NCI-H1930 (cell line): ENCODE measurements at places on chromosomes 6 and 20.

DNA sequence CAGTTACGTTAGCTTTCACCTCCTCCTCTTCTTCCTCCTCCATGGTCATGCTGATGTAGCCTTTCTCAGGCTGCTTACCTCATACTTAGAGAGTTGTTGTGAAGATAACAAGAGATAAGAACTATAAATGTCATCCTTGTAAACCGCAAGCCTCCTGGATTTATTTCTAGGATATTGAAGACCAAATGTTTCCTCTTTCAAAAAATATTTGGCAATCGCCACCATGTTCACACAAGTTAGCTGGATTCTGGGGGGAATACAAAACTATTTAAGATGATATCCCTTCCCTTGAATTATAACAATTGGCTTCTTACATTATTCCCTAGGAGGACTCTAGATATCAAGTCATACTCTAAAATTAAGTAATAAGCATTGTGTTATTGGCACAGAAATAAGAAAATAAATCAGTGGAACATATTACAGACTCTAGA lies 99.8 kb upstream of the PLEKHG1 start:
- DNase-seq: no peak

- DNase-seq: no peak
Measured at GRCh38 chr6:72783035-72783434, 161.2 kb downstream of the KCNQ5 start.

DNA sequence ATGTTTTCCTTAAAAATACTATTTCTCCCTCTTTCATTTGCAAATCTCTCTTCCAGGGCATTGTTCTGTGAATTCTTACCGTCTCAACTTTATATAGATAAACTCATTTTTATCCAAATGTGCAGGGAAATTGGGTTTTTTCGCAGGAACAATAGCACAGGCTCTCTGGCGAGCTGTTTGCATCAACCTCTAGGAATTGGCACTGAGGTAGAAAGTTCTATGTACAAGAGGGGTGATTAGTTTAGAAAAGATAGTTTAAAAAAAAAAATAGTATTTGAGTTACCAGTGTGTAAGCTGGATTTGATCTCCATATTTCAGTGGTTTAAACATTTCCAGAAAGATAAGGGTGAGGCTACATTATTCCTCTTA lies 129.7 kb upstream of the BTN3A2 start:
- DNase-seq: no peak

- no peak for DNase-seq
Measured at GRCh38 chr6:27986928-27987725, 30.1 kb downstream of the OR2B6 start.

DNA sequence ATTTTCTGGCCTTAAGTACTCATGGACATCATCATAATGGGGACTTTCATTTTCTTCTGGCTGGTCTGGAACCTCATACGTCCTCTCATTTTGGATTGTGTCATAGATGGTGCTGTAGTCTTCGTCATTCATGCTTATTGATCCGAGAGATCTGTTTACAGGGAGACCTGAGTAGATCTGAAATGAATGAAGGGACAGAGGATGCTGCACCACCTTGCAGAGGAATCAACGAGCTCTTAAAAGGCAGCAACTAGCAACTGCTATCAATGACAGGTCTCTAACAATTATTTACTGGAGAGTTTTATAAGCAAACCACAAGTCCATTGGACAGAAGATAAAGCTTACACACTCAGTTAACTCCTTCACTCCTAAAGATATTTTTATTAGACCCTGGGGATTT lies 49.7 kb upstream of the ENPP4 start:
- DNase-seq: no peak

DNA sequence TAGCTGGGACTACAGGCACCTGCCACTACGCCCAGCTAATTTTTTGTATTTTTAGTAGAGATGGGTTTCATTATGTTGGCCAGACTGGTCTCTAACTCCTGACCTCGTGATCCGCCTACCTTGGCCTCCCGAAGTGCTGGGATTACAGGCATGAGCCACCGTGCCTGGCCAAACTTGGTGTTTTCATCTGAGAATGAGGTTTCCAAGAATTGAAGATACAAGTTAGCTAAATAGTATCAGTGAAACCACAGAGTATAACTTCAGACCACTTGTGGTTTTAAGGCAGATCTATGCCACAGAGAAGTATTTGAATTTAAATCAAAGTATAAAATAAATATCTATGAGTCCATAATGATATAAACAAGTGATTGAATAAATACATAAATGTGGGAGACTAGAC lies 70.1 kb downstream of the SLC16A10 start:
- no peak for DNase-seq

GRCh38 chr6:168332020-168332419 lies 12.4 kb upstream of the DACT2 start:
- DNase-seq: no peak

DNA sequence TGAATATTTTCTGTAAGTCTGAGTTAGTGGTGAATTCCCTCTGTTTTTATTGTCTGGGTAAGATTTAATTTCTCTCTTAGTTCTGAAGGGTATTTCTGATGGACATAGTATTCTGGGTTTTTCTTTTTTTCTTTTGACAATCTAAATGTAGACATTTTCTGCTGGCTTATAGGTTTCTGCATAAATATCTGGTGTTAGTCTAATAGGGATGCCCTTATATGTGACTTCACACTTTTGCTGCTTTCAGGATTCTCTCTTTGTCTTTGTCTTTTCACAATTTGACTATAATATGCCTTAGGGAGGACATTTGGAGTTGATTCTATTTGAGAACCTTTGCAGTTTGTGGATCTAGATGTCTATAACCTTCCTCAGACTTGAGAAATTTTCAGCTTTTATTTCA lies 667.2 kb downstream of the EPHA7 start:
- no peak for DNase-seq

DNA sequence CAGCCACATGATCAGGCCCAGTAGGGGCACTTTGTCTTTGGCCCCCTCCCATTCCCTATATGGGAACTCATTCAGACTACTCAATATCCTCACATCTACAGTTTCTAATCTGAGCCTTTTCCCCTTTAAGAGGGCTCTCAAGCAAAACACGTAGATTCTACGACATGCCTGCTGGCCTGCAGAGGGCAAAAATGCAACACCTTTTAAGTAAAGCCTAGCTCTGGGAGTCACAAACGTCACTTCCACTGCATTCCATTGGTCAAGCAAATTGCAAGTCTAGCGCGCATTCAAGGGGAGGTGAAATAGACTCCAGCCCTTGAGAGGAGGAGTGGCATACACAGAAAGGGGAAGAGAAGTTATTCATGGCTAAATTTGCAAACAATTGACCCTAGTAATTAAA lies 70.6 kb downstream of the CDC40 start:
- DNase-seq: no peak

DNA sequence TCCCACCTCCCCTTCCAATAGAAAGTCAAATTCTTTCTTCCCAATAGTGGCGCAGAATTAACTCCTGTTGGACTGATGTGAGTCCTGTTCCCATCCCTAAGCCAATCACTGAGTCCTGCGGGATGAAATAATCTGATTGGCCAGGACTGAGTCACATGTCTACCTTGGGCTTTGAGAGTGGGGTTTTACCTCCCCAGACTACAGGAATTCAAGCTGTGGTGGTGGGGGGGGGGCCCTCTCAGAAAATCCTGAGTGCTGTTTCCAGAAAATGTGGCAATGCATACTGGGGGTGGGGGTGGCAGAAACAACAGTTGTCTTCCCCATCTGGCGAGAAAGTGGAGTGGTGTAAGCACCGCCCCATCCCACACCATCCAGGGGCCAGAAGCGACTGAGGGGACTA lies 65.7 kb downstream of the CTCFL start:
- no peak for DNase-seq

GRCh38 chr20:40493549-40493948 lies 195.5 kb downstream of the MAFB start:
- no peak for DNase-seq

GRCh38 chr6:71250099-71250602 lies 38.5 kb upstream of the OGFRL1 start:
- no peak for DNase-seq

DNA sequence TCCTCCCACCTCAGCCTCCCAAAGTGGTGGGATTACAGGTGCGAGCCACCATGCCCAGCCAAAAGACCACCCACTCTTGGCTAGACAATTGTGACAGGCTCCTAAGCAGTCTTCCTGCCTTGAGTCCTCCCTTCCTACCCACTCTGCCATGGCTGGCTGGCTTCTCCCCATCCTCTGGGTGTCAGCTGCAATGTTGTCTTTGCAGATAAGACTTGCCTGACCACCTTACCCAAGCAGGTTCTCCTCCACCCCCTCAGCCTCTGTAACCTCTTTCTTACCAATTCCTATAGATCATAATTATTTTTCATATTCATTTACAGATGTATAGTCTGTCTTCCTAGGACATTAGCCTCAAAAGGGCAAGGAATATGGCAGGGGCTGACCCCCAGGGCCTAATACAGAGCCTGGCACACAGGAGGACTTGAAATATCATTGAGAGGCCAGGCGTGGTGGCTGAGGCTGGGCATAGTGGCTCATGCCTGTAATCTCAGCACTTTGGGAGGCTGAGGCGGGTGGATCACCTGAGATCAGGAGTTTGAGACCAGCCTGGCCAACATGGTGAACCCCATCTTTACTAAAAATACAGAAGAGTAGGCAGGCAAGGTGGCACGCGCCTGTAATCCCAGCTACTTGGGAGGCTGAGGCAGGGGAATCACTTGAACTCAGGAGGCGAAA lies 28.7 kb upstream of the SPAG4 start:
- no peak for DNase-seq

DNA sequence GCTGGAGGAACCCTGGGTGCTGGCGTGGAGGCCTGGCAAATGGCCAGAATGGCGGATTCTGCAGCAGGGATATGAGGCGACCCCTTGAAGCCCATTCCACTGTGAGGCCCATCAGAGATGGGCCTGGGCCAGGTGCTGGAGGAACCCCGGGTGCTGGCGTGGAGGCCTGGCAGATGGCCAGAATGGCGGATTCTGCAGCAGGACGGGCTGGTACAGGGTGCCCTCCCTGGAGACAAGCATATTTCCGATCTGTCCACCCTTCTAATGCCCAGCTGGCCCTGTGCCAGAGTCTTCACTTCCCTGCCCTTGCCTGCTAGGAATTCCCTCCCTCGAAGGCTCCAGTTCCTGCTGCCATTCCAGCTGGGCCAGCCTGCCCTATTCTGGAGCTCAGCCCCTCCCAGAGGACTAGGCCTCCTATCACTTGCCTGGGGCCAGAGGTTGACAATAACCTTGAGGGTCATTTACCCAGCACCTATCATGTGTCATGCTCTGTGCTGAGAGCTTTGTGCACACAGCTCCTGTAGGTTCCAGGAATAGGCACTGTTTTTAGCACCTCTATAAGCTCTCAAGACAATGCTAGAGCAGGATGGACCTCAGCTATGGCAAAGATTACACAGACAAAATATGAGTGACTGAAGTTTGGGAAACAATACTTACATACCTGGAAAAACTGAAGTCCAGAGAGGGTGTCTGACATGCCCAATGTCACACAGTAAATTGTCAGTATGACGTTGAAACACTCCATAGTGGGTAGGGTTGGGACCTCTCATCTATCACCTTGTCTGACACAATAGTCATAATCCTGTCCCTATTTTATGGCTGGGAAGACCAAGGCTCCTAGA lies 21.4 kb downstream of the SUN5 start:
- DNase-seq: no peak

DNA sequence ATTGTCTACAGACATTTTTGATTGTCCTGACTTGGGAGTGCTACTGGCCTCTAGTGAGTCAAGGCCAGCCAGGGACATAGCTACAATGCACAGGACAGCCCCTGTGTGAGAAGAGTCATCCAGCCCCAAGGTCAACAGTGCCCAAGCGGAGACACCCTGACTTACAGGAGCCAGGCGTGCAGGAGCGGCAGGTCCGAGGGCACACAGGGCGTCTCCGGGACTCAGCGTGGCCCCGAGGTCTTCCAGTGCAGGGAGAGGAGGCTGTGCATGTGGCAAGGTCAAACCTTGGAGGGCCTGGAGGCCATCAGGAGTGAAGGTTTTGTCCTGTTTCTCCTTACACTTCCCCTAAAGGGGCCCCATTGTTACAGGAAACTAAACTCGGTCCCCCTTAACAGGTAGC lies 41.3 kb upstream of the QKI start:
- DNase-seq: no peak

DNA sequence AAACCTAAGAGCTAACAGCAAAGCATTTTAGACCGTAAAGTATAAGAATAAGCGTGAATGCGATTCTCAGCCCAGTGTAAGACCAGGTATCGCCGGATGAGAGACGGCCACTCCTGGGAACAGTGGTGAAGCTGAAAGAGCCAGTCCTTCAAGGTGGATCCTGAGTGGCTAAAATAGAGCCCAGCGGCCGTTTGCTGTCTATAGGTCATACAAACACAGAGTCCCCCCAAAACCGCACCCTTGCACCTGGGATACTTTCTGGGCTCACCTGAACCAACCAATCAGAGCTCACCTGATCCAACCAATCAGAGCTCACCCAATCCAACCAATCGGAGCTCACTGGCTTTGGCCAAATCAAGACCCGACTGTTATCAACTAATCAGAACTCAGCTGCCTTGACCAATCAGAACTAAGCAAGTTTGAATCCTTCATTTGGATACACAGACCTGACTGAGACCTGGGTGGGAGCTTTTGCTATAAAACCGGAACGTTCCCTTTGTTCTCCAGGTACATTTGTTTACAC lies 248.2 kb downstream of the DLL1 start:
- DNase-seq: no peak

- DNase-seq: no peak
Measured at GRCh38 chr20:33338467-33339258, 55.6 kb downstream of the BPIFB1 start.

DNA sequence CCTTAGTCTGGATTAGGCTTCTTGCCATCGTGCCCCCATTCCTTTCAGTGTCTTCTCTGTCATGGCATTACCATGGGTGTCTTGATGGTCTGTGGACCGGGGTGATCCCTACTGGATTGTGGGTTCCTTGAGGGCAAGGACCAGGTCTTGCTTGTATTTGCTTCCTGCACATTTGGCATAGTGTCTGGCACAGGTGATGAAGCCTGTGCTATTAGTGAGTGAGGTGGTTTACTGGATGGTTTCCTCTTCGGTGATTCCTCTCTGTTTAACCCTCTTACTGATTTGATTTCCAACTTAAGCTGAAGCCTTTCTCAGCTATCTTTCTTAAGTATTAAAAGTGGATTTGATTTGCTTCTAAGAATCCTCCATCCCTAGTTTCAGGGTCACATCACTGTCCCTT lies 162.3 kb downstream of the GRM1 start:
- no peak for DNase-seq

- no peak for DNase-seq
Measured at GRCh38 chr20:48523191-48523995, 304.4 kb downstream of the PREX1 start.

- no peak for DNase-seq
Measured at GRCh38 chr20:53335555-53335954, 258.1 kb downstream of the ZNF217 start.

DNA sequence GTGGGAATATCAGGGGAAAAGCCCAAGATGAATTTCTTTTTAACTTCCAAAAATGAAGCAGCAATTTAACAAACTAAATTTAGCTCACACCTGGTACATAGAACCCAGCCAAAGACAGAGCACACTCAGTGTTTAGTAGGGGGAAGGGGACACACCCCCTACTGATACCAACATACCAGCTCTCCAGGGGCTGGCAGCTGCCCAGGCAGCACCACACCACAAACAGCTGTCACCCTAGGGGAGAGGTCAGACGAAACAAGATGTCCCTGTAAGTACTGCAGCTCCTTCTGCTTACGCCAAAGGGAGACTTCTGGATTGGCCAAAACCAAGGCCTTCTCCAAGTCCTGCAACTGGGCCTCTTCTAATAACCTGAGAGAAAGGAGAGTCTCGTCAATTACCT lies 26.0 kb downstream of the MDN1 start:
- no peak for DNase-seq

GRCh38 chr6:22706651-22707050 lies 137.3 kb downstream of the HDGFL1 start:
- DNase-seq: no peak
